Natural killer cell (primary cell): ENCODE measurements at places on chromosomes 7 and 10. TPM values are rescaled to one million over a fixed set of nuclear protein-coding genes. Genes with fewer than 3 reads are reported as not detected.

DNA sequence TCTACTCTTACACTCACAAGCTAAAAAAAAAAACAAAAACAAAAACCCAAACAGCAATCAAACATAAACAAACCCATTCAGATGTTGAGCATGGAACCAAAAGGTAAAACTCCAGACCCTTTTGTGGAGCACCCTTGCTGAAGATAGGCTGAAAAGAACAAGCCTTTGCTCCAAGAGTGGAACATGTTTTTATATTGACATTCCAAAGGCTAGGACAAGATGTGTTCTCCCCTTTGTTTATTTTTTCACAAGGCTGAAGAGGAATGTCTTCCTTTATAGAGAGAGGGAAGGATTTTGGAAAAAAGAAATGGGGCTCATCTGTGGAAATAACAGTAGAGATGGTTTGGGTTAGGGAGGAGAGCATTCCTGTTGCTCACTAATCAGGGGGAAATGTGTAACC lies 87.2 kb upstream of the ELMO1 start:
- no peak overlapping the region for H3K4me3 ChIP-seq
- H3K4me1 ChIP-seq: no peaks in the 10 kb centered on the region

FRAT1 gene
- 45.0 TPM for total RNA-seq

DNA sequence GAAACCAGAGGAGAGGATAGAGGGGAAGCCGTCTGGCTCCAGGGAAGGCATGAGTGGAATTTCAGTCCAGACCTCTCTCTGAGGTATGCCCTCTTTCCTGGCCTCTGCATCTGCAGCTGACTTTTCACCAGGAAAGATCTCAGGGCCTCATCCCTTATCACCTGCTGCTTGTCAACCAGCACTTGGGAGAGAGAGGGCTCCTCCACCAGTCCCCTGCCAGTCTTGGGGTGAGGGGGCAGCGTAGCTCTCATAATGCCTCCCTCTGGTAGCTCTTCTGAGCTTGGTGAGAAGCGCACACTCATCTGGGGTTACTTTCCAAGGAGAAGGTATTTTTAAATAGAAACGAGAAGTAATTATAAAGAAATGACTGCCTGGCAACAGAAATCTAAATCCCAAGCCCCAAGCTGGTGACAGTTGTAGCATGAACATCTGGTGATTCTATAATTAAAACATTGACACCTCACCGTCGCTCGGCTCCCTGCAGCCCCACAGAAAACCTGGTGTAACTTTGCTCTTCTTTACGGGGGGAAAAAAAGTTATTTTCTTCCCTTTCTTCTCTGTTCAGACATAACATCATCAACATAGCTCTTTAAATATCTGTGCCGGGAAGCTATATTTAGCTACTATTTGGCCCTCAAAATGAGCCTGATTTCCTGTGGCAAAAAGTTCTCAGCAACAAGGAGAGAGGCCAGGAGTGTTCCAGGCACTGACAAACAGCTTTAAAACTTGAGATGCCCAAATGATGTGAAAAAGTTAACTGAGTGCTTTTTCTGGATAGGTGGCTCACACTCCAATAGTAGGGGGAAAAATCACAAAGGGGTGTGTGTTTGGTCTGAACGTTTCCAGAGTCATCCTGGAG lies 26.9 kb downstream of the HIP1 start:
- no peaks in the 10 kb centered on the region for H3K36me3 ChIP-seq
- no peak overlapping the region for H3K27ac ChIP-seq
- H3K27me3 ChIP-seq: no peaks in the 10 kb centered on the region
- no peak for DNase-seq

GRCh38 chr7:41475801-41476459 lies 227.0 kb downstream of the INHBA start:
- DNase-seq: no peak
- no peak overlapping the region for H3K4me3 ChIP-seq
- no peaks in the 10 kb centered on the region for H3K4me1 ChIP-seq
- no peaks in the 10 kb centered on the region for H3K36me3 ChIP-seq

DNA sequence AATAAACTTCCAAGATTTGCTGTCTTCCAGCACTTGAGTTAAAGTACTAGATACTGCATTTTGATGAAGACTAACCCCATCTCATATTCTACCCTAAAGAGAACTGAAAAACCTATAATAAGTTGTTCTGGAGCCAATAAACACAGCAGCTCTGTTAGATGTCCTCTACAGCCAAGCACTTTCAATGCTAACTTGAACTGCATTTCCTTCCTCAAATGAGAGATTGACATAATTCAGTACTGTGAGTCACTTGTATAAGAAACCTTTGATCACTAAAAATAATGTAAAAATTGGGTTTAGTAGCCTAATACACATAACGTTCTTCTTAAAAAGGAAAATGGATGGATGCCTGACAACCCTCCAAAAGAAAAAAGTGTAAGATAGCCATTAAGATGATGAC lies 81.3 kb downstream of the ITGB8 start:
- no peak overlapping the region for H3K27ac ChIP-seq
- no peak for DNase-seq
- H3K36me3 ChIP-seq: no peaks in the 10 kb centered on the region
- H3K27me3 ChIP-seq: no peaks in the 10 kb centered on the region
- H3K4me3 ChIP-seq: no peak overlapping the region

GRCh38 chr7:36088553-36088952 lies 64.5 kb upstream of the EEPD1 start:
- H3K27me3 ChIP-seq: no peaks in the 10 kb centered on the region
- no peaks in the 10 kb centered on the region for H3K36me3 ChIP-seq
- DNase-seq: no peak
- no peak overlapping the region for H3K4me3 ChIP-seq

- peak overlapping the region; percentile 61 for H3K4me3 ChIP-seq
- peaks cover 37% of the 10 kb centered on the region for H3K4me1 ChIP-seq
- peak; percentile 83 for DNase-seq
- peak overlapping the region; percentile 96 for H3K27ac ChIP-seq
Measured at GRCh38 chr10:84329986-84330651, 1.7 kb downstream of the CCSER2 start.

DNA sequence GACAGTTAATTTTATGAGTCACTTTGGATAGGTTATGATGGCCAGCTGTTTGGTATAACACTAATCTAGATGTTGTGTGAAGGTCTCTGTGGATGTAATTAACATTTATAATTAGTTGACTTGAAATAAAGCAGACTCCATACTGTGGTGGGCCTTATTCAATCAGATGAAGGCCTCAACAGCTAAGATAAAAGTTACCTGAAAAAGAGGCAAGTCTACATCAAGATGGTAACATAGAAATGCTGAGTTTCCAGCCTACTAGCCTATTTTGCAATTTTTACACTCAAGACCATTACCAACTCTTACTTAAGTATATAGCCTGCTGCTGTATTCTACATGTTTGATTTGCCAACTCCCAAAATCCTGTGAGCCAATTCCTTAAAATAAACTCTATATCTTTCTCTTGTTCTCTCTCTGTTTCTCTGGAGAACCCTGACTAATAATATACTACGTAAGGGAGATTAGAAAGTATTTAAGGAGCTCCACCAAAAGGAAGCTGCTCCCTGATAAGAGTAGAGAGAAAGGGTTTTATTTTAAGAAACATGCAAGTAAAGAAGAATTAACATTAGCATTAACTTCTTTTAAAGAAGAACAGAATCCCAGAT lies 42.7 kb downstream of the ZNF438 start:
- no peaks in the 10 kb centered on the region for H3K27me3 ChIP-seq
- no peaks in the 10 kb centered on the region for H3K36me3 ChIP-seq
- no peaks in the 10 kb centered on the region for H3K4me1 ChIP-seq
- DNase-seq: no peak

ZNF804B gene
- total RNA-seq: not detected

- no peak for DNase-seq
- no peak overlapping the region for H3K4me3 ChIP-seq
- H3K27me3 ChIP-seq: no peaks in the 10 kb centered on the region
- H3K36me3 ChIP-seq: no peaks in the 10 kb centered on the region
Measured at GRCh38 chr7:42945821-42946626, 13.8 kb downstream of the MRPL32 start.

DNA sequence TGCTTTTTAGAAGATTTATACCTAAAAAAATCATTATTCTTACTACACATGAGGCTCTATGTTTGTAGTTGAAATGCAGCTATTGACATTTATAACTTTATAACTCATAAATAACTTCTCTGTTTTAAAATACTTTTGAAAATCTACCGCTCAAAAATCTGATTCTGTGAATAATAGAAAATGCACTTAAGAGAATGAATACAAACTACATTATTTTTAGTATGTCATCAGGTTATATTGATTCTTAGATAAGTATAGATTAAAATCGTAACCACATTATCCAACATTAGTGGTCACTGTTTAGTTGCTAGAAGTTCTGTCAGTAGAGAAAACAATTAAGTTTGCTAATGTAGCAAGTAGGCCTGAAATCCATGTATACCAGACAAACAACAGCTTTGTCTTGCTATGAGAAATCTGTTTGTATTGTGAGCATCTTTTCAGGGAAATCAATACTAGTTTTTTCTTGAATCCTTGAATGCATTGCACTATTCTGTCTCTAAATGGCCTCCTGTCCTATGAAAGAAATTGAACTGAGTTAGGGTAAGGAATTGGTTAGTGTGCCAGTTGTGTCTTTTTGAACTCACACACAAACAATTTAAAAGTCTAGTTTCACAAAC lies 116.5 kb upstream of the HDAC9 start:
- H3K4me3 ChIP-seq: no peak overlapping the region
- no peaks in the 10 kb centered on the region for H3K4me1 ChIP-seq
- H3K36me3 ChIP-seq: no peaks in the 10 kb centered on the region
- no peak overlapping the region for H3K27ac ChIP-seq
- H3K27me3 ChIP-seq: no peaks in the 10 kb centered on the region

UCN3 gene
- not detected for total RNA-seq

- H3K4me1 ChIP-seq: no peaks in the 10 kb centered on the region
- H3K36me3 ChIP-seq: no peaks in the 10 kb centered on the region
- no peaks in the 10 kb centered on the region for H3K27me3 ChIP-seq
- H3K4me3 ChIP-seq: no peak overlapping the region
- H3K27ac ChIP-seq: no peak overlapping the region
Measured at GRCh38 chr10:129719415-129719739, 244.7 kb downstream of the EBF3 start.

GRCh38 chr7:158111906-158112570 lies 475.6 kb downstream of the PTPRN2 start:
- no peak for DNase-seq
- H3K27me3 ChIP-seq: no peaks in the 10 kb centered on the region
- no peaks in the 10 kb centered on the region for H3K36me3 ChIP-seq
- no peak overlapping the region for H3K27ac ChIP-seq
- H3K4me1 ChIP-seq: no peaks in the 10 kb centered on the region
